Stimulated activated naive B cell treated with anti-CD40 and anti-IgM and Interleukin-4, amounts not matched to agents 10 μg/mL and 1 μg/mL and 100 μg/mL, for 72 hours (primary cell): ENCODE measurements at places on chromosomes 7 and 10.

DNA sequence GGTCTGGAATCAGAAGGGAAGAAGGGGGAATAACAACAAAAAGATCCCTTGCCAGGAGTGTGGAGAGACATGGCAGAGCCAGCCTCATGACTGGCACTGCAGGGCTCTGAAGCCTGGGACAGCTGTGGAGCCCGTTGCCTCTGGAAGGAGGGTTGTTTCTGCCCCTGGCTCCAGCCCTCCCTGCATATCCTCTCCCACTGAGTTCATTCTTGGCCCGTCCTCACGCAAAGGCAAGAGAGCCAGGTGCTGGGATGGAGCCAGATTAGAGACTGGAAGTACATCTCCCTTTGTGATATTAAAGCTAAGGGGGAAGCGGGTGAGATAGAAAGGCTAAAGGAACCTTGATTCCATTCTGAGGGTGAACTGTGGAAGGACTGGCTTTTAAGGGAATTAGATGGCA is 141.5 kb upstream of the NPVF start:
- no peak for DNase-seq

DNA sequence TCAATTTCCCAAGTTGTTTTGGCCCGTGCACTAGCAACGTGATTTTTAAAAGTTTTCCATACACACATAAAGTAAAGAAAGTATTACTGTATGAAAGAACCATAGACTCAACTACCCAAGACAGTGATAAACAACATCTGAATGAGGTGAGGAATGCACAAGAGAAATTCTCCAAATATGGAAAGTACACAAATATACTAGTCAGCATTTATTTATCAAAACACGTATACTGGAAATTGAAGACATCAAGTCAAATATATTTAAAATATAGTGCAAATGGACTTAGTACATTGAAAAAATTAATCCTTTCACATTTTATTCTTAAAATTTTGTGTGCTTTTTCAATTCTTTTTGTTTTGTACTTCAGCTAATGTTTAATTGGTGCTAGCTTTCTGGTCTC is 143.6 kb downstream of the ARL4A start:
- no peak for DNase-seq

- no peak for DNase-seq
Observed at GRCh38 chr7:148107443-148108127, 483.0 kb upstream of the C7orf33 start.

DNA sequence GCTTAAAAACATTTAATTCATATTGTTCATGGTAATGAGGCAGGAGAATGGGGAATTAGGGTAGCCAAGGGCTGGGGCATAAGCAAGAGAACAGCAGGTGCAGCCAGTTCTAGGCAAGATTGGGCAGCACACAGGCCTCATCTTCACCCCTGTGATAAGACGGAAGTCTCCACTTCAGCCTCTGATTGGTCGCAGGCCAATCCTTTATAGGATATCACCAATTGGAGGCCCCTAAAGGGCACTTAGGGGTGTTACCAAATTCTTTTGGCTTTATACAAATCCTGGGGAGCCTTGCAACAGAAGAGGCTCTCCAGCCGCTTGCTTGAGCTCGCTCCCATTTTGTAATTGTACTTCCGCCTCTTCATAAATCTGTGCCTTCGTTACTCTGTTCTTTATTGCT is 231.1 kb downstream of the REEP3 start:
- DNase-seq = no peak

GRCh38 chr7:121529003-121529402 is 132.9 kb upstream of the FAM3C start:
- DNase-seq = no peak

DNA sequence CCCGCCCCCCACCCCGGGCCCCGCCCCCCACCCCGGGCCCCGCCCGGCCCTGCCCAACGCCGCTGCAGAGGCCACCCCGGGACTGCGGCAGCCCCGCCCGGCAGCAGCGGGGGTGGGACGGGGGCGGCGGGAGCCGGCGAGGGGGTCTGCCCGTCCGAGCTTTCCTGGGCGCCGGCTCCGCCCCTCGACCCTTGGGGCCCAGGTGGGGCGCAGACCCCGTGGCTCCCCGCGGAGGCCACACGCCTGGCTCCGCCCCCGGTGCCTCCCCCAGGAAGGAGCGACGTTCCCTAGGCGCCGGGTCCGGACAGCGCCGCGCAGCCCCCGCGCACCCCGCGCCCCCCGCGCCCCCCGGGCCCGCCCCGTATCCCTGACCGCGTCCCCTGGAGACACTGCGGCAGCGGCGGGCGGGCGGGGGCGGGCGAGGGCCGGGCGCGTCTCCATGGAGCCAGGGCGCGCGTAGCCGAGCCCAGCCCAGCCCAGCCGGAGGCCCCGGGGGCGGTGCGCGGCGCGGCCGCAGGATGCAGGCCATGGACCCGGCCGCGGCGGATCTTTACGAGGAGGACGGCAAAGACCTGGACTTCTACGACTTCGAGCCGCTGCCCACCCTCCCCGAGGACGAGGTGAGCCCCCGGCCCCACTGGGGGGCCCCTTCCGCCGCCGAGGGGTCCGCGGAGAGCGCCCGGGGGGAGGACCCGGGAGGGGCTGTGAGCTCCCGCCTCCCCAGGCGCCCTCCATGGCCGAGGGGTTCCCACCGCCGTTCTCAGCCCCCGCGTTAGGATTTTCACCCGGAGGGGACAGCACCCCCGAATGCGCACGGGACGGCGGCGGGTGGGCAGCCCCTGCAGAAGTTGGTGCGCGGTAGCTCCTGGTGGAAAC is at the start of gene KNDC1:
Gene KNDC1, plus strand, starts transcription at position 270 of the 876 bp plus-strand sequence. Its CDS starts 249 bp downstream, at position 519.
- no peak for DNase-seq

DNA sequence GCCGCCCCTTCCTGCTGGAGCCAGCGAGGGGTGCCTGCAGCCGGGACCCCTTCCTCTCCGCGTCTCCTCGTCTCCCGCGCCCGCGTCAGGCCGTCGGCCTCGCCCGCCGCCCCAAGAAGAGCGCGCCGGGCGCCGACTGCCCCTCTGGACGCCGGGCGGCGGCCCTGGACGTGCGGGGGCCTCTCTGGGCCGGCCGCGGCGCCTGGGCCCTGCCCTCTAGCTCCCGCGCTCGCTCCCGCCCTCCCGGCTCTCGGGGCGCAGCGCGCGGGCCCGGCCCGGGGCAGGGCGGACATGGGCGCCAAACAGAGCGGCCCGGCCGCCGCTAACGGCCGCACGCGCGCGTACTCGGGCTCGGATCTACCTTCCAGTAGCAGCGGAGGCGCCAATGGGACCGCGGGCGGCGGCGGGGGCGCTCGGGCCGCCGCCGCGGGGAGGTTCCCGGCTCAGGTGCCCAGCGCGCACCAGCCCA is 704 bp downstream of the ZNRF2 start:
- DNase-seq = no peak

DNA sequence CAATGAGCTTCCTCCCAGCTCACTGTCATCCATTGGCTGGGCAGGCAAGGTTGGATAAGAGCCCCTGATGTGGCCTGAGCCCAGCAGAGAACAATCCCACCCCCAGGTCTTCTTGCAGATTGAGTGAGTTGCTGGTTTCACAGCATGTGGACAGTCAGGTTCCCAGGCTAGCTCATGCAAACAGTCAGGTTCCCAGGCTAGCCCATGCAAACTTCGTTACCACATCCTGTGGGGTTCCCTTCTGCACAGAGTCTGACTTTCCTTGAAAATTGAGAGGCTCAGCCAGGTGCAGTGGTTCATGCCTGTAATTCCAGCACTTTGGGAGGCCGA is 67.1 kb downstream of the TMEM130 start:
- DNase-seq = no peak

DNA sequence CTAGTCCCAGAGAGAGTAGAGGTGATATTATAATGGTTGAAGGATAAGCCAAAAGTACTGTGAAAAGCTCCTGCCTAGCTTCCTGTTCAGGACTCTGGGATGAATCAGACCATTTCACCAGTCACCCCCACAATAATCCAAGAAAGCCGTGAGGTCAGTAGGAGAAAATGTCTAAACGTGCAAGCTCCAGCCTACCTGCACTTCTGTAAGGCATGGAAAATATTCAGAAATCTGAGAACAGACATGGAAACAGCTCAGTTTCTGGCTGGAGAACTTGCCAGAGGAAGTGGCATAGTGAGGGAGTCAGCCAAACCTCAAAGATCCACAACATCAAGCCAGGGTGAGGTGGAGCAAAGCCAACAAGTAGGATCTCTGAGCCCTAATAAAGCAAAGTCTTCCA is 58.2 kb downstream of the ELAPOR2 start:
- DNase-seq = no peak

DNA sequence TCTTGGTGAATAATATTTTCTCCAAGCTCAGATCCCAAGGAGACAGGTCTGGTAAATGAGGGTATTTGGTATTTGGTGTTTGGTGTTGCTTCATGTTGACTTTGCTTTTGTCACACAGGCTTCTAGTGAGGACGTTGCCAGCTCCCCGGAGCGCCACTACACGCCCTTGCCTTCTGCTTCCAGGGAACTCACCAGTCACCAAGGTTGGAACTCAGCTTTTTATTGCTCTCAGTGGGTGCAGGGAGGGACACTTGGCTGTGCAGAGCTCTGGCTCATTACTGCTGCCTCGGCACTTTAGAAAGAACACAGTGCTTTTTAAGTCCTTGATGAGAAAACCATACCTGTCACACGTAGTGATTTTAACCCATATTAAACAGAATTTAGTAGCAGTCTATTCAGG is 892.9 kb downstream of the LRMDA start:
- DNase-seq = no peak

GRCh38 chr10:52357971-52358370 is 43.9 kb downstream of the DKK1 start:
- no peak for DNase-seq

DNA sequence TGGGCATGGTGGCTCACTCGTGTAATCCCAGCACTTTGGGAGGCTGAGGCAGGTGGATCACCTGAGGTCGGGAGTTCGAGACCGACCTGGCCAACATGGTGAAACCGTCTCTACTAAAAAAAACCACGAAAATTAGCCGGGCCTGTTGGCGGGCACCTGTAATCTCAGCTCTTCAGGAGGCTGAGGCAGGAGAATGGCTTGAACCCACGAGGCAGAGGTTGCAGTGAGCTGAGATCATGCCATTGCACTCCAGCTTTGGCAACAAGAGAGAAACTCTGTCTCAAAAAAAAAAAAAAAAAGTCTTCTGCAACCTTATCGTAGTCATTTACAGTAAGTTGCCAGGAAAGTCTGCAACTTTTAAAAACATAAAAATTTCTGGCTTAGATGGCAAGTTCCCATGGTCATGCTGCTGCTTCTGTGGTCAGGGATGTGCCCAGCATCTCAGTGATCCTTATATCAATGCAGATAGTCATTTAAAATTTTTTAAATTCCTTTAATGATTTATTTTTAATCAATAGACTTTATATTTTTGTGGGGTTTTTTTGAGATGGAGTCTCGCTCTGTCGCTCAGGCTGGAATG is 15.6 kb downstream of the SUFU start:
- no peak for DNase-seq

DNA sequence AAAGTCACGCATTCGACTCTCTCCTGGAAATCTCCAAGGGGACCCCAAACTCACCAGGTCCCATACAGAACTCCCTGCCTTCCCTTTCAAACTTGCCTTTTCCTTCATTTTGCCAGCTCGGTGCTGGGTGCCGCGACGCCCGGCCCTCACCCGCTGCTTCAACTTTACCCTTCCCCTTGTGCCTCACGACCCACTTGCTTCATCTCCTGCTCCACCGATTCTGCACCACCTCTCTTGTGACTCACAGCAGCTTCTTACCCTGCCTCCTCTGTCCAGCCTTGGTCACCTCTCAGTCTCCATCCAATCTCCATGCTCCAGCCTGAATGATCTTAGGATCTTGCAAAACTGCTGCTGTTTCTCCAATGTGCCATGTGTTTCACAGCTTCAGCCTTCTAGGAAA is 59.9 kb downstream of the PRKCQ start:
- DNase-seq = no peak

DNA sequence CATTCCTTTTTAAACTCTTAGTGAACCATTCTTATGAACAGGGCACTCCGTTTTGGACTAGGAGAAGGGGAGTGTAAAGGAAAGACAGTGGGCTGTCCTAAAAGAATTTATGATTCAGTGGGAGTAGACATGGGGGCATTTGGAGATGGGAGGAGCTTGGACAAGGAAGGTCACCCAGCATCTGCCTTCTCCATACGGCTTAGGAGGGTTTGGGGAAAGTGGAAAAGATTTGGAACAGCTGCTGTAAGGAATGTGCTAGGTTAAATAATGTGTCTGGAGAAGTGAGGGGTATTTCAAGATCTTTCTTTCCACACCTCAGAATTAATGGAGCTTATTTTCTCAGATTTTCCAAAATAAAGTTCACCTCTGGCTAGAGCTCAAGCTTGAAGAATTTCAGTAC is 24.0 kb downstream of the SLC35G1 start:
- DNase-seq = no peak

DNA sequence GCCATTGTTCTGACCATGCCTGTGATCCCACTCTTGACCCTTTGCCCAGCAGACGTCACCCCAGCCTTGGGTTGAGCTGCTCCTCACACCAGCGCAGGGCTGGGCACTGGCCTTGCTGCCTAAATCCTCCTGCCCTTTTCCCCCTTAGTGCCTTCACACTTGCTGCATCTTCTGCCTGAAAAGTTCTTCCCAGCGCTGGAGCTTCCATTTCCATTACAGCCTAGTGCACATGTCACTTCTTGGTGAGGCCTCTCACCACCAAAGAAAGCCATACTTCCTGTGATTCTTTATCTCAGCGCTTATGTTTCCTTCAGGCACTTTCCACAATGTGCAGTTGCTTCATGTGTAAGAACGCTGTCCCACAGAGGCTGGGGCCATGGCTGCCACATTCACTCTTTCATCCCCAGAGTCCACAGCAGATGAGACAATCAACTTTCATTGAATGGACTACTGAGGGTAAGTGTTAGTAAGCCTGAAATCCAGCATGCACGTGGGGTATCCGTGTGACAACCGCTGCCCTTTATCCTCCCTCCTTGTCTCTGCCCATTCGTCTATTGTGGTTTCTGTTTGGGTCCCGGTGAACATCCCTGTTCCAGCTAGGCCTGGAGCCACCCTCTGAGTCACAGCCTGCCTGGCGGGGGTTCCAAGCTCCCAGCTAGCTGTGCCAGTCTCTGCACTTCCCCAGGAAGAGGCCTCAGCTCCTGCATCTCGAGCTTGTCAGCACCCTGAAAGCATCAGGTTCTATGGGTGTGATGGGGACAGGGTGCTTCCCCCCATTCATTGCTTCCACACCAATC is 37.3 kb downstream of the ADRA2A start:
- DNase-seq = no peak

GRCh38 chr10:1631282-1631681 is 106.0 kb downstream of the ADARB2 start:
- DNase-seq = no peak

DNA sequence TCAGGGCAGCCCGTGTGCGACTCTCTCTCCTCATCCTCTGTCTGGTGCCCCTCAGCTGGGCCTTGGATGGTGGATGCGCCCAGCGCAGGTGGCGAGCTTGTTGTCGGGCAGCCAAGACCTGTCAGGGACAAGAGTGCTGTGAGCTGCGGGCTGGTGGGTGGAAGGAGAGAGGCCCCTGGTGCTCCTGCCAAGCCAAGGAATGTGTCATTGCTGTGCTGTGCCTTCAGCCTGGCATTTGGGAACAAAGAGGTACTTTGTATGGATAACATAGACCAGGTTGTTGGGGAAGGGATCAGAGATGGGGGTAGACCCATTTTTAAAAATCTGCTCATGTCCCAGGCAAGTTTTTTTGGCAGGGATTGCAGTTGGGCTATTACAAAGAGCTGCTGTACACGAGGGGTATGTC is 120.9 kb downstream of the PKD1L1 start:
- no peak for DNase-seq

GRCh38 chr10:62830679-62831078 is 14.5 kb upstream of the EGR2 start:
- no peak for DNase-seq
